Breast epithelium (tissue), 4 donors: ENCODE measurements at places on chromosomes 3 and 15.

- no peak overlapping the region for H3K4me3 ChIP-seq
- DNase-seq: no peak
- no peaks in the 10 kb centered on the region for H3K36me3 ChIP-seq
- no peak overlapping the region for H3K27ac ChIP-seq
- H3K27me3 ChIP-seq: no peaks in the 10 kb centered on the region
Observed at GRCh38 chr15:74417225-74417624, 16.5 kb downstream of the SEMA7A start.

- no peaks in the 10 kb centered on the region for H3K27me3 ChIP-seq
- no peak for DNase-seq
- no peak overlapping the region for H3K4me3 ChIP-seq
- no peaks in the 10 kb centered on the region for H3K36me3 ChIP-seq
- no peaks in the 10 kb centered on the region for H3K4me1 ChIP-seq
Observed at GRCh38 chr3:44415421-44415820, 62.0 kb downstream of the ZNF445 start.

- no peak overlapping the region for H3K4me3 ChIP-seq
- DNase-seq: no peak
- H3K4me1 ChIP-seq: no peaks in the 10 kb centered on the region
- H3K27me3 ChIP-seq: no peaks in the 10 kb centered on the region
- no peak overlapping the region for H3K27ac ChIP-seq
Observed at GRCh38 chr3:60351481-60351880, 899.8 kb downstream of the FHIT start.

DNA sequence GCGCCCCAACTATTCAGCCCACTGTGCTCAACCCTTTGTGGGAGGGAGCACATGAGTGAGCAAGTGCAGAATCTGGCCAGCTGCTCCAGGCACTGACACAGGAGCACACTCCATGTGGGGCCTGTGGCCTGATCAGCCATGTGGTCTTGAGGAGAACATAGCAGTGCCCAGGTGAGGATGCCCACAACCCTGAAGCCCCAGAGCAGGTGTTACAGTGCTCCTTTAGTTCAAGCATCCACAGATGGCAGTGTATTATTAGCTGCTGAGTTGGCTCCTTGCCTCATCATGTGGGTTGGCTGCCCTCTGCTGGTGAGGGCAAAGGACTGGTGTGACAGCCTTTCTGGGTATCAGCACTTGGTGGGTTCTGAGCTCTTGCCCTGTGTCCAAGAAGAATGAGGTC lies 1588.2 kb downstream of the SI start:
- H3K36me3 ChIP-seq: no peaks in the 10 kb centered on the region
- H3K4me3 ChIP-seq: no peak overlapping the region
- no peaks in the 10 kb centered on the region for H3K27me3 ChIP-seq
- no peak overlapping the region for H3K27ac ChIP-seq
- H3K4me1 ChIP-seq: no peaks in the 10 kb centered on the region
- DNase-seq: no peak

GRCh38 chr3:72702997-72703396 lies 145.2 kb downstream of the SHQ1 start:
- no peaks in the 10 kb centered on the region for H3K4me1 ChIP-seq
- no peak overlapping the region for H3K27ac ChIP-seq
- H3K4me3 ChIP-seq: no peak overlapping the region
- no peak for DNase-seq
- no peaks in the 10 kb centered on the region for H3K36me3 ChIP-seq

- peak overlapping the region; percentile 88 for H3K27ac ChIP-seq
- H3K4me3 ChIP-seq: peak overlapping the region; percentile 14
- H3K27me3 ChIP-seq: no peaks in the 10 kb centered on the region
- H3K4me1 ChIP-seq: peaks cover 4% of the 10 kb centered on the region
- H3K36me3 ChIP-seq: no peaks in the 10 kb centered on the region
Observed at GRCh38 chr15:90160781-90161727, 40.1 kb upstream of the SEMA4B start.

DNA sequence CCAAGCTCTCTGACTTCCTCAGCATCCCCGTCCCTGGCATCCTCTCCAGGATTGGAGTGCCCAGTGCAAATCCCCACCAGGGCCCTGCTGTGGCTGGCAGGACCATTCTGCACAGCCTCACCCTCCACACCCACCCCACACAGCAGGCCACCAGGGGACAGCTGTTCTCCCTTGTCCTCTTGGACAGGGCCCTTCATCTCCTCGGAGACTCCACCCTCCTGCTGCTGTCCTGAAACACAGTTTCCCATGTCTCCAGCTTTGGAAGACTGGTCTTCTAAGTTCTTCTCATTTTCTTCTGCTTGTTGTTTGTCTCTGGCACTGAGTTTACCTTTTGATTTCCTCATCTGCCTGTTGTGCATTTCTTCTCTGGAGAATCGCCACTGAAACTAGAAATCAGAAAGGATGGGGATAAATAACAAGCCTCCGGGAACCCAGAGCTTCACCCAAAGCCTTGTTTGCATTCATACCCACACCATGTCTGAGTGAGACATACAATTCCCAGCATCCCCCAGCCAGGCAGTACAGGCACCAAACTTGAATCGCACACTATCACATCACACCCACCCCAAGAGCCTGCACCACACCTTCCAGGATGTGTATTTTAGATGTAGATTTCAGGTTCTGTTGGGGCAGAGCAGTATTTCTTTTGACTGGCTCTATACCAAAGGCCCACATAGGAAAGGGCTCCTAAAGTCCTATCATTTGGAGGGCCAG lies 52.0 kb downstream of the OXNAD1 start:
- H3K4me1 ChIP-seq: peaks cover 5% of the 10 kb centered on the region
- H3K4me3 ChIP-seq: no peak overlapping the region
- H3K36me3 ChIP-seq: no peaks in the 10 kb centered on the region
- no peaks in the 10 kb centered on the region for H3K27me3 ChIP-seq
- no peak for DNase-seq

- no peak for DNase-seq
- peak overlapping the region; percentile 87 for H3K27ac ChIP-seq
- H3K27me3 ChIP-seq: no peaks in the 10 kb centered on the region
- H3K4me3 ChIP-seq: no peak overlapping the region
- no peaks in the 10 kb centered on the region for H3K36me3 ChIP-seq
Observed at GRCh38 chr15:41926185-41927056, 32.6 kb upstream of the SPTBN5 start.

DNA sequence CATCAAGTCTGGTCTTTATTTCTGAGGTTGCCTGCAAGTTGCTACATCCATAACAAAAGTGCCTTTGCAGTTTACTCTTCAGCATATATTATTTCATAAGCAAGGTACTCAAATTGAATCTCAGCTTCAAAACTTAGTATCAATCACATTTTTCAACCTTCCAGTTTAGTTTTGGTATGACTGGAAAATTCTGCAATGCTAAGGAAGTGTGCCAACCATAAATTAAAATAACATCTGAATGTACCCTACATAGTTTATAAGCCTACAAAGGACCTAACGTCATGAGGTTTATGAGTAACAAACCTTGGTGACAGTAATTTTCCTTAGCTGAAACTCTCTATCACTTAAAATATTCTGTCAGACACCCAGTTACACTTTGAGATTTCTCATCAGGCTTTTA lies 62.8 kb downstream of the THBS1 start:
- H3K4me3 ChIP-seq: no peak overlapping the region
- no peaks in the 10 kb centered on the region for H3K4me1 ChIP-seq
- no peak overlapping the region for H3K27ac ChIP-seq
- H3K36me3 ChIP-seq: no peaks in the 10 kb centered on the region

DNA sequence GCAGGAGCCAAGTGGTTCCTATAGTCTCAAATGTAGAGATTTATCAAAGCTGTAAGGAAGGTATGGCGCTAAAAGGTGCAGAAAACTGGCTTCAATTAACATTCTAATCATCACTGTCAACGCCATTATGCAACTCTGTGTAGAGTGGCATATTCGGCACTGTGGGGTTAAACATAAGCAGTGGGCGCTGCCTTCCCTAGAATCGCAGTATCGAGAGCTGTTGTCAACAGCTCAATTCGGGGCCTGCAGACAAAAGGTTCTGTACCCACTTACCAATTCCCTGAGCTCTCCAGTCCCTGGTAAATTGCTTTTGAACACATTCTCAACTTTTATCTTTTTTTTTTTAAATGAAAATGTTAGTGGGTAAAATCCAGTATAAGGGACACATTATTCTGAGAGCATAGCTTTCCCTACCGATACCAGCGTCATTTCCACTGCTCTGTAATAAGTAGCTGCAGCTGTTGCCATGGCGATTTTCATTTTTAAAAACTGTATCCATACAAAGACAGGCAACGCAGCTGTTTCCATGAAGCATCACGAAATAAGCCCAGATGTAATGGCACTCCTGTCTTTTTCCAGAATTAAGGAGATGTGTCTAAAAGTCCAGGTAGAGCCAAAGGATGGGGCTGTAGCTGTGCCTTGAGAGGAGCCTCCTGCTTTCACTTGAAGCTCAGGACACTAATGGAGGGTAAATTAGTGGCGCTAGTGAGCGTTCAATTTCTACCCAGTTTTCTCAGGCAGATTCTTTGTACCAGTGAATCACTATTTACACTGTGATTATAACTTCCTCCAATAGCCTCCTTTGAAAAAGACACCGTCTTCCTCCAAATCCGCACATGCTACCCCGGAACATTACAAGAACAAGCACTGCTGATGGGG lies 250.3 kb downstream of the SLC9A9 start:
- no peak overlapping the region for H3K27ac ChIP-seq
- H3K4me3 ChIP-seq: no peak overlapping the region
- no peaks in the 10 kb centered on the region for H3K36me3 ChIP-seq
- no peaks in the 10 kb centered on the region for H3K27me3 ChIP-seq
- no peaks in the 10 kb centered on the region for H3K4me1 ChIP-seq
- no peak for DNase-seq

DNA sequence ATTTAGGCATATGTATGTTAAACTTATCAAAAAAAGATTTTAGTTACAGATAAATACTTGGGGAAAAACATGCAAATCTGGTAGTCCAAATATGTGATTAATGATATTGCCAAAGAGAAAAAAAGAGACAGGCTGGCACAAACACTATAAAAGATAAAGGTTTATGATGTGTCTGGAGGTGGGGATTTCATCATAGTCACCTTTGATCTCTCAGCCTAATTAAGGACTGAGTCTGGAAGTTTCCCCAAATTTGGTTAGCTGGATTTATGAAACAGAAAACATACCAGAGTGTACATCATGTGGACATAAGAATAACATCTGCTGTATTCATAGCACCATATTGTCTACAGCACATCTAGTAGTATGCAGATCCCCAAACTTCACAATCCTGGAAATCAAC lies 157.0 kb downstream of the FGF12 start:
- H3K4me3 ChIP-seq: no peak overlapping the region
- H3K36me3 ChIP-seq: no peaks in the 10 kb centered on the region
- no peaks in the 10 kb centered on the region for H3K27me3 ChIP-seq
- no peak overlapping the region for H3K27ac ChIP-seq
- H3K4me1 ChIP-seq: no peaks in the 10 kb centered on the region

DNA sequence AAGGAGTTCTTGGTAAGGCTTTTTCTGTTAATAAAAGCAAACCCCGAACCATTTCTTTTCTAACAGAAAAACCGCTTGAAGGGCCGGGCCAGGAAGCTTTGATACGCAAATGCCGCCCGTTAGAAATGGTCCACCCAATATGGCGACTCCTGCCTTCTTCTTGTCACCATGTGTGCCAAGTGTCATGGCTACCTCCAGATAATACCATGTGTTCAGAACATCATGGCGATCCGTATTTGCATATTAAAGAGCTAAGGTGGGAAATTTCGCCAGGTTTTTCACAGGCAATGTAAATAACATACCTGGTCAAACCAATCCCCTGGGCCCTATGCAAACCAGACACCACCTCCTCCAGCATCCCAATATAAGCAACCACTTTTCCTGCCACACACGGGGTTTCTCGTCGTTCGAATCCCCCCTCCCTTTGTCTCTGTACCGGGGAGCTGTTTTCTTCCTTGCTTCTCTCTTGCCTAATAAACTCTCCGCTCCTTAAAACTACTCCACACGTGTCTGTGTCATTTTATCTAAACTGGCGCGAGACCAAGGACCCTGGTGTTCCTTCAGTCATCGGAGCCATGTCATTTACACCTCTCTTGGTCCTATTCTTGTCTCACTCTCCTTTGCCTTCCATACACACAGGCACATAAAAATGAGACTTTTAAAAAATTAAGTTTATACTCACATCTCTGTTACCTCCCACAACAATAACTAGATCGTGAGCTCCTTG lies 34.5 kb downstream of the NCEH1 start:
- H3K4me1 ChIP-seq: no peaks in the 10 kb centered on the region
- H3K27ac ChIP-seq: no peak overlapping the region
- H3K27me3 ChIP-seq: no peaks in the 10 kb centered on the region
- H3K36me3 ChIP-seq: no peaks in the 10 kb centered on the region

DNA sequence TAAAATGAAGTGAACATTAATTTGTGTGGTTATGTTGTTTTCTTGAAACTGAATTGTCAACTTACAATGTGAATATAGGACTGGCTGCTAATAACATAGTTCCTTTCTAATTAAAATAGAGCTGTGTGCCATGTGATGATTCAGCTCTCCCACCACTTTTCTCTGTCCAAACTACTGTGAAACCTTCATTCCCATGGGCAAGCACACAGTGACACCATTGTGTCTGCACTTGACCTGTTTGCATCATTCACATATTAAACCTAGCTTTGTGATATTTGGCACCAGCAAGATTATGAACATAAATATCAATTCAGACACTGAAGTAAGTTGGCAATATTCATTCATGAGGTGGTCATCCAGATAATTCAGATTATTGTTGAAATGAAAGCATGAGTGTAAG lies 78.8 kb upstream of the TCF12 start:
- no peaks in the 10 kb centered on the region for H3K27me3 ChIP-seq
- H3K4me1 ChIP-seq: no peaks in the 10 kb centered on the region
- no peaks in the 10 kb centered on the region for H3K36me3 ChIP-seq
- peak overlapping the region; percentile 5 for H3K27ac ChIP-seq
- no peak overlapping the region for H3K4me3 ChIP-seq
- DNase-seq: no peak

DNA sequence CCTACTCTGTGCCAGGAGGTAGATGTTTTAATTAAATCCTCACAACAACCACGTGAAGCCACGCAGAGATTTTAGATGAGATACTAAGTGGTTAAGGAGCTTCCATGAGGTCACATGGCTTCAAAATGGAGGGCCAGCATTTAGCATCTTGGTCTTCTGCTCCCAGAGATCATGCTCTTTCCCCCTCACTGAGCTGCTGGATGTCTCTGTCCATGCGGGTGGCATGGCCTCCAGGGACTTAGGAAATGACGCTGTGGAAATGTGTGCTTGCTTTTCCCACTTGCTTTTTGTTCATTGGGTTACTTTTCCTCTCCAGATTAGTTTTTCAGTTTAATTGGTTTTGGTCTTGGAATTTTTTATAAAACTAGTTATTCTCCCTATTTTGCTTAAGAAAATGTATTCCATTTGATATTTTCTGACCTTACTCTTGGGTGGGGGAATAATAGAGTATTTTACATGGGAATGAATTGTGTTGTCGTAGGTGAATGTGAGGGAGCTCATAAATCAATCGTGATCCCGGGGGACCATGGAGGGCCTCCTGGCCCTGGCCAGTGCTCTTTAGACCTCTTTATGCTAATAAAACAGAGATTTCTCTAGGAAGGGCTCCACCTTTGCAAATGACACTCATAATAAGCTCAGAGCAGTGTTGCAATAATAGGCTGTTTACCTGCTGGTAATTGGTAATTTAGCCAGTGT lies 376.0 kb upstream of the ONECUT1 start:
- H3K27me3 ChIP-seq: no peaks in the 10 kb centered on the region
- no peak for DNase-seq
- no peak overlapping the region for H3K27ac ChIP-seq
- H3K36me3 ChIP-seq: no peaks in the 10 kb centered on the region

GRCh38 chr3:132507657-132508056 lies 89.4 kb upstream of the ACKR4 start:
- no peak for DNase-seq
- H3K4me3 ChIP-seq: no peak overlapping the region
- no peak overlapping the region for H3K27ac ChIP-seq
